ENCODE measurements at places on chromosomes 5 and 9. TPM values are rescaled to one million over a fixed set of nuclear protein-coding genes. Genes with fewer than 3 reads are reported as not detected.

GRCh38 chr9:36590231-36590630, 17.5 kb downstream of the MELK start:
- ATAC-seq = no peak

The WNK2 gene
- total RNA-seq = 0.77 TPM

GRCh38 chr5:80150731-80151130, 105.1 kb downstream of the SERINC5 start:
- ATAC-seq = no peak

The SPDL1 gene
- 41.6 TPM for total RNA-seq

GRCh38 chr9:25517701-25518100, 160.5 kb downstream of the TUSC1 start:
- ATAC-seq = no peak

The KIF27 gene
- 9.9 TPM for total RNA-seq

DNA sequence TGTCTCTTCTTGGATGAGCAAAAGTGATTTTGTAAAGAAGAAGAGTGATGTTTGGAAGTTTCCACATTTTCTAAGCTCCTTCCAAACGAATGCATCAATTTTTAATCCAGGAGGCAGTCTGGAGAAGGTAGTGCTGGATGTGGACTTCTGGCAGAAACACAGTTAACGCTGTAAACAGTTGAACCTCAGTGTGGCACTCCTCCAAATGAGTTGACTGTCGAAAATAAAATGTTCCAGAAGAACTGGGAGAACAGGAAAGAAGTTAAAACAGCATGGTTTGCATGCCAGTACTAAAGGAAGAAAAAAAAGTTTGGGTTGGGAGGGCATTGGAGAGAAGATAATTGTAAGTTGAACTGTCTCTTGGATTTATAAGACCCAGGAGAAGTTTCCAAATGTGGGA, 6.5 kb downstream of the ZNF462 start:
- no peak for ATAC-seq

GRCh38 chr9:24721621-24722020, 175.9 kb upstream of the IZUMO3 start:
- ATAC-seq = no peak
